Thymus (tissue), 14 donors: ENCODE measurements at places on chromosomes 2 and 18. TPM values are rescaled to one million over a fixed set of nuclear protein-coding genes. Genes with fewer than 3 reads are reported as not detected.

The VIL1 gene
- 0.14 TPM for total RNA-seq

The ZNF892 gene
- total RNA-seq, result 5.3 TPM

The FTCDNL1 gene
- 0.94 TPM for total RNA-seq

The AKAIN1 gene
- total RNA-seq, result 0.14 TPM

The USP37 gene
- 11.7 TPM for total RNA-seq

The FBLN7 gene
- total RNA-seq, result 6.0 TPM

- H3K27ac ChIP-seq, result no peak overlapping the region
- no peaks in the 10 kb centered on the region for H3K36me3 ChIP-seq
- no peaks in the 10 kb centered on the region for H3K27me3 ChIP-seq
- no peak overlapping the region for H3K4me3 ChIP-seq
These were observed 11.1 kb downstream of the CAVIN2 start for GRCh38 chr2:191835539-191836350.

DNA sequence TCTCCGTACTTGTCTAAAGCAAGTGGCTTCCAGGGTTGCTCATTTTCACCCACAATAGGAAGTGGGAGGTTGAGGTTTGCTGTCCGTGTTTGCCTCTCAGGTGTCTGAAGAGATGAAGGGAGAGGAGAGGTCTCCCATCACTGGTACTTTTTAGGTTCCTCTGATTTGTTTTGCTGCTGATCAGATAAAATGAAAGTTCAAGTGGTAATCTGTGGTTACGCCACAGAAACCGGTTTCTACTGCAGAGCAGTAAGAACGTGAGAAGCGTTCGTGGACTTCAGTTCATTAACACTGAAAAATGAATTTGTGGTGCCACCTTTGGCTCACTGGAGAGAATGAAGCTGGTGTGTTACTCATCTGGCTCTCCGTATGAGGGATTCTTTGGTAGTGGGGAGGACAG, 118.2 kb downstream of the GBX2 start:
- H3K4me3 ChIP-seq, result no peak overlapping the region
- no peaks in the 10 kb centered on the region for H3K4me1 ChIP-seq
- peaks cover 4% of the 10 kb centered on the region for H3K27me3 ChIP-seq
- DNase-seq, result no peak
- H3K27ac ChIP-seq, result no peak overlapping the region

DNA sequence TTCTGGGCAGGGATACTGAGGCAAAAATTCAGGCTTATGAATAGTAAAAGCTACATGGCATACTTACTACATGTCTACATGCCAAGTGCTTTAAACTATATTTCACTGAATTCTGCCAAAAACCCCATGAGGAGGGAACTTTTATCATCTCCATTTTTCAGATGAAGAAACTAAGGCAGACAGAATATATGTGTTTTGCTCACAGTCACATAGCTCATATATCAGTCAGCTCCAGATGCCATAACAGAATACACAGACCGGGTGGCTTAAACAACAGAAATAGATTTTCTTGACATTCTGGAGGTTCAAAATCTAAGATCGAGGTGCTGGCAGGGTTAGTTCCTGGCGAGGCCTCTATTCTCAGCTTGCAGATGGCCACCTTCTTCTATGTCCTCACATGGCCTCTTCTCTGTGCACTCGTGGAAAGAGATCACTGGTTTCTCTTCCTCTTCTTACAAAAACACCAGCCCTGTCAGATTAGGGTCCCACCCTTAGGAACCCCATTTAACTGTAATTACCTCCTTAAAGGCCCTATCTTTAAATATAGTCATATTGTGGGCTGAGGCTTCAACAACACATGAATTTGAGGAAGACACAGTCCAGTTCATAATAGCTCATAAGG, 27.1 kb upstream of the CREB1 start:
- no peak overlapping the region for H3K4me3 ChIP-seq
- no peak for DNase-seq
- H3K36me3 ChIP-seq, result no peaks in the 10 kb centered on the region
- peaks cover 9% of the 10 kb centered on the region for H3K4me1 ChIP-seq

GRCh38 chr2:240433973-240434727, 1.3 kb upstream of the GPC1 start:
- no peak for DNase-seq
- peaks cover 13% of the 10 kb centered on the region for H3K4me1 ChIP-seq
- peak overlapping the region; percentile 35 for H3K4me3 ChIP-seq
- no peaks in the 10 kb centered on the region for H3K36me3 ChIP-seq
- H3K27me3 ChIP-seq, result peaks cover 69% of the 10 kb centered on the region

GRCh38 chr2:38213619-38214167, 137.7 kb upstream of the CYP1B1 start:
- H3K4me3 ChIP-seq, result no peak overlapping the region
- peaks cover 6% of the 10 kb centered on the region for H3K27me3 ChIP-seq
- no peaks in the 10 kb centered on the region for H3K4me1 ChIP-seq
- H3K27ac ChIP-seq, result no peak overlapping the region
- DNase-seq, result no peak

GRCh38 chr18:63004466-63005089, 289.2 kb downstream of the PHLPP1 start:
- no peaks in the 10 kb centered on the region for H3K36me3 ChIP-seq
- H3K27me3 ChIP-seq, result no peaks in the 10 kb centered on the region
- no peak overlapping the region for H3K27ac ChIP-seq
- no peak for DNase-seq
- no peaks in the 10 kb centered on the region for H3K4me1 ChIP-seq

GRCh38 chr2:97645112-97645694, 659 bp upstream of the COX5B start:
- H3K4me3 ChIP-seq, result peak overlapping the region; percentile 97
- peak overlapping the region; percentile 76 for H3K27ac ChIP-seq
- peaks cover 28% of the 10 kb centered on the region for H3K36me3 ChIP-seq
- no peak for DNase-seq

DNA sequence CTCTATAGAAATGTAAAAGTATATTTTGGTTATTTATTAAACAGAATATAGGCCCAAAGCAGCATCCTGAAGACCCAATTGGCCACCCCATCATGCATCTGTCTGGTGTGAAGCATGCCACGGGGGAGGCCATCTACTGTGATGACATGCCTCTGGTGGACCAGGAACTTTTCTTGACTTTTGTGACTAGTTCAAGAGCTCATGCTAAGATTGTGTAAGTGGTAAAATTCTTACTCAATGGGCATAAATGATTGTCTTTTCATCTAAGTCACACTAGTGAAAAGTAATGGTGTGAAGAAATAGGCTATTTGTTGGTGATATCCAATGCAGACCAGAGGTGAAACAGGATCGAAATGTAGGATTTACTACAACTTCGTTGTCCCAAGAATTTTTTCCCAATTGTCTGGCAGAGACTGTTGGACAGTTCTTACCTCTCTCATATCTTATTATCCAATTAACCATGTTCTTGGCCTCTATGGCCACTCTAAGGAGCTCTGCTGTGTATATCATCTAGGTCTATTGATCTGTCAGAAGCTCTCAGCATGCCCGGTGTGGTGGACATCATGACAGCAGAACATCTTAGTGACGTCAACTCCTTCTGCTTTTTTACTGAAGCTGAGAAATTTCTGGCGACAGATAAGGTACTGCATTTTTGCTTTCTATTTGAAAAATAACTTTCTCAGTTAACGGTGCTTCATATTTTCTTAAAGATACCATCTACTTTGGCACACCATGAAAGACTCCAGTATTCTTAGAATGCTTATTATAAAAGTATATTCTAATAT, 35.0 kb downstream of the AOX1 start:
- H3K4me1 ChIP-seq, result peaks cover 27% of the 10 kb centered on the region
- H3K27me3 ChIP-seq, result no peaks in the 10 kb centered on the region
- DNase-seq, result no peak
- H3K27ac ChIP-seq, result no peak overlapping the region
- H3K4me3 ChIP-seq, result no peak overlapping the region

GRCh38 chr18:55403421-55403949, 184.5 kb downstream of the TCF4 start:
- H3K27ac ChIP-seq, result no peak overlapping the region
- H3K27me3 ChIP-seq, result no peaks in the 10 kb centered on the region
- no peak overlapping the region for H3K4me3 ChIP-seq
- H3K4me1 ChIP-seq, result no peaks in the 10 kb centered on the region

DNA sequence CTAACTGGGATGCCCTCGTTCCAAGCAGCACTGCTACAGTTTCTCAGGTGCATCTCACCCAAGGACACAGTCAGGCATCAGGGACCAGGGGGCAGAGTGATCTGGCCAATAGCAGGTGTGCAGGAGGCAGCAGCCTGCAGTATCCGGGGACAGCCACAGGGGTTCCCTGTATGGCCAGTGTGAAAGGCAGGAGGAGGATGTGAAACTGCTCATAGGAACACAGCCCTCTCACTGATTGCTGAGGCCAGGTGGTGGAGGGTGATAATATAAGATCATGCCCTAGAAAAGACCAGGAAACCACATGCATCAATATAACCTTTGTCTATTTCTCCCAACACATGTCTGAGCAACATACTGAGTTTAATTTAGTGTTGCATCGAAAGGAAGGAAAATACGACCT, 112.7 kb upstream of the TACR1 start:
- no peak overlapping the region for H3K27ac ChIP-seq
- no peak overlapping the region for H3K4me3 ChIP-seq
- no peaks in the 10 kb centered on the region for H3K36me3 ChIP-seq
- DNase-seq, result no peak
- H3K4me1 ChIP-seq, result no peaks in the 10 kb centered on the region

DNA sequence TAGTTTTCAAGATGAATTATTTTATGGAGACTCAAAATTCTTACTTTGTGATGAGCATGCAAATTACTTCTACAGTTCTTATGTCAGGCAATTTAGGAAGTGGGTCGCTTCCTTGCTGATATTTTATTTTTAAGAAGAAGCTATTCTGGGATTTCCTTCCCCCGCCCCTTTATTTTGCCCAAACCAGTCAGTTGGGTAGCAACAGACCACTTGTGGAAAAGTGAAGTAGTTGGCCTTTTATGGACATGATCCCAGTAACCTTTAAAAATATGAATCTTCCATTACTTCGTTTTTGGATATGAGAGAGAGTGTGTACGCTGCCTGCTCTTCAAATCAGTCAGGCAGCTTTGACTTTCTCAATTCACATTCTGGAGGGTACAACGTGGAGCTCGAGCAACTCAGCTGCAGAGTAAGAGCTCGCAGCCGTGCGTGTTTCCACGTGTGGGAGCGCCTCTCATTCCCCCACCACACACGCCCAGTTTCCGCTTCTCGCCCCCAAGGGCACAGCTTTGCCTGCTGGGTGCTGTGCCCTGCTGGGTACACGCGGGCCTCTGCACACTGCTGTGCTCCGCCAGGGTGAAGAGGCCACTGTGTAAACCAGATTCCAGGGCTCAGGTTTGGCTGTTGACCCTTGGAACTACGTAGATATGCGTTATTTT, 92.6 kb downstream of the ITGB1BP1 start:
- H3K27me3 ChIP-seq, result no peaks in the 10 kb centered on the region
- no peak overlapping the region for H3K4me3 ChIP-seq
- DNase-seq, result no peak
- no peak overlapping the region for H3K27ac ChIP-seq

GRCh38 chr2:192051533-192051932, 143.2 kb downstream of the TMEFF2 start:
- H3K27me3 ChIP-seq, result no peaks in the 10 kb centered on the region
- no peaks in the 10 kb centered on the region for H3K4me1 ChIP-seq
- no peaks in the 10 kb centered on the region for H3K36me3 ChIP-seq
- no peak overlapping the region for H3K27ac ChIP-seq
- DNase-seq, result no peak
- H3K4me3 ChIP-seq, result no peak overlapping the region

GRCh38 chr2:42095923-42096408, 48.1 kb downstream of the PKDCC start:
- DNase-seq, result peak; percentile 67
- H3K27me3 ChIP-seq, result no peaks in the 10 kb centered on the region
- H3K36me3 ChIP-seq, result no peaks in the 10 kb centered on the region

DNA sequence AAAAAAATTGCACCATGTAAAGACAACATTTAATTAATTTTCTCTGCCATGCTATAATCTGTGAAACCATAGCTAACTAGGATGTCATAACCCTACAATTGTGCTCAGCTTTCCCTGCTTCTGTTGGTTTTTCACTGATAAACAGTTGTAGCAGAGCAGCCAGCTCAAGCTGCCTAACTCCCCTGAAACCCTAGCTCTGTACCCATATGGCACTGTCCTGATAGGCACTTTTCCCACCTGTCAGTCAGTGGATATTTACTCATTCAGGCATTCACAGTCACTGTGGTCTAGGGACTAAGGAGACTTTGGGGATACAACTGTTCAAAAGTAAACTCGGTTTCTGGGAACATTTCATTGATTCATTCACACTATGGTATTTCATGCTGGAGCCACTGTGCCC, 407.0 kb downstream of the DSEL start:
- no peak for DNase-seq
- H3K4me1 ChIP-seq, result no peaks in the 10 kb centered on the region
- H3K27ac ChIP-seq, result no peak overlapping the region
- no peaks in the 10 kb centered on the region for H3K27me3 ChIP-seq
- no peaks in the 10 kb centered on the region for H3K36me3 ChIP-seq

- no peak overlapping the region for H3K27ac ChIP-seq
- DNase-seq, result no peak
- H3K4me3 ChIP-seq, result no peak overlapping the region
- peaks cover 13% of the 10 kb centered on the region for H3K4me1 ChIP-seq
- H3K27me3 ChIP-seq, result no peaks in the 10 kb centered on the region
These were observed 48.3 kb upstream of the STK17B start for GRCh38 chr2:196219671-196220070.
